ENCODE measurements at places on chromosomes 1 and 21.

DNA sequence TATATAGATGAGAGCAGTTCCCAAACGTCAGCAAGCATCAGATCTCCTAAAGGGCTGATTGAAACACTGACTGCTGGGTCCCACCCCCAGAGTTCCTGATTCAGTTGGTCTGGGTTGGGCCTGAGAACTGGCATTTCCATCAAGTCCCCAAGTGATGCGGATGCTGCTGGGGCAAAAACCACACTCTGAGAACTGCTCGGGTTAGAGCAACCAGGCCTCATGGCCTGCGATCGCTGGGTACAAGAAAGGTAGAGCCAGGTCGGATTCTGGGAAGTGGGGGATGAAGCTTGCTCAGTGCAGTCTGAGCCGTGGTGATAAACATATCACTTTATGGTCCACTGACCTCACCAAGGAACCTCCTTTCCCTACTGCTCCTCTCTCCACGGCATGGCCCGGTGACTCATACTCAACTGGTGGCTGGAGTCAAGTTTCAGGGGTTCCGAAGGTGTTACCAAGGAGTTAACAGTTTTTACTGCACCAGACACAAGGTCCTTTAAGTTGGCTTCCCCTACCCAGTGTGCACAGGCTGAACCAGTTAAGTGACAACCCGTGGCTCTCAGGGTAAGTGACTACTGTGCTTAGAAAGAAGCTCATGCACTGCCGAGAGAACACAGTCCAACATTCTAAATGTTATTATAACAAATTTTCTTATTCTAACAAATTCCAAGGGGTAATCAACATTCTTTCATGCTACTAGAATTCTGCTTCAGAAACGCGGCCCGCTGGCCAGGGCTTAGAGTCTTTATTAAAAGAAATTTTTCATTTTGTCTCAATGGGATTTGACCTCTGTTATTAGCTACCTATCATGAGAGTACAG, 153.5 kb downstream of the TGFBR3 start:
- no peak for DNase-seq

- DNase-seq: no peak
These were observed 1.1 kb downstream of the F5 start for GRCh38 chr1:169585181-169585580.

- no peak for DNase-seq
These were observed 11.2 kb upstream of the RCOR3 start for GRCh38 chr1:211247921-211248320.

DNA sequence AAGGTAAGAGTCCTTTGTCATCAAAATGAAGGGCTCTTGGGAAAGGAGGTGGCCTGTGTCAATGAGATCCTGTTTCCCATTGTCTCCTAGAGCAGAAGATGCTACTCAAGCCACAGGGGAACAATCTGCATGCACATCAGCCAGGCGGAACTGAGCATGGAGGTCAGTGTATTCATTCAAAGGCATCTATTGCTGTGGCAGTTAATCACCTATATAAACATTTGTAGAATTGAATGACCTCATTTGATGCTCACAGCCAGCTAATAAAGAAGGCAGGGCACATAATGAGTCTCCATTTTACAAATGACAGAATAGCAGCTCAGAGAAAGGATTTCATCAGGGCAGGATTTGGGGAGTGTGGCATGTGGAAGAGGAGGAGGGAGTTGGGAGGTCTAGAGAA, 5.7 kb upstream of the FYB2 start:
- no peak for DNase-seq

- DNase-seq: no peak
These were observed 57.6 kb downstream of the OLFML2B start for GRCh38 chr1:161966067-161966466.

DNA sequence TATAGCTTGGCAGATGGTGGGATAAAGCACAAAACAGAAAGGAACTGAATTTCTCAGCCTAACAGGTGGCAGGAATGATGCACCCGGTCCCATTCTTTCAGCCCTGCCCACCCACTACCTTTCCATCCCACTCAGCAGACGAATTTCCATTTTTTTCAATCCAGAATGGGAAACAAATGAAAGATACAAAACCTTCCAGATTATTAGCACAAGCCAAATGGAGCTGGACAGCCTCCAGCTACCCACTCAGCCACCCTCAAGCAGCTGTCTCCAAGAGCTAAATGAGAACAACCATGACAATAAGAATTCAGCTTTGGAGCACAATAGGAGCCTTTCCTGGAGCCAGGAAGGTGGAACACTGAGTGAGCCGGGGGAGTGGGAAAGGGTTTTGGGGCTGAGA, 96.3 kb upstream of the ST6GALNAC5 start:
- peak; percentile 85 for DNase-seq
